ENCODE measurements at places on chromosomes 16 and 17.

GRCh38 chr17:19334331-19334730, 28.2 kb downstream of the B9D1 start:
- no peak for DNase-seq

- no peak for DNase-seq
Measured at GRCh38 chr16:3725276-3725675, 8.0 kb upstream of the TRAP1 start.

GRCh38 chr17:47857551-47858455, 6.8 kb upstream of the SP6 start:
- DNase-seq = no peak

DNA sequence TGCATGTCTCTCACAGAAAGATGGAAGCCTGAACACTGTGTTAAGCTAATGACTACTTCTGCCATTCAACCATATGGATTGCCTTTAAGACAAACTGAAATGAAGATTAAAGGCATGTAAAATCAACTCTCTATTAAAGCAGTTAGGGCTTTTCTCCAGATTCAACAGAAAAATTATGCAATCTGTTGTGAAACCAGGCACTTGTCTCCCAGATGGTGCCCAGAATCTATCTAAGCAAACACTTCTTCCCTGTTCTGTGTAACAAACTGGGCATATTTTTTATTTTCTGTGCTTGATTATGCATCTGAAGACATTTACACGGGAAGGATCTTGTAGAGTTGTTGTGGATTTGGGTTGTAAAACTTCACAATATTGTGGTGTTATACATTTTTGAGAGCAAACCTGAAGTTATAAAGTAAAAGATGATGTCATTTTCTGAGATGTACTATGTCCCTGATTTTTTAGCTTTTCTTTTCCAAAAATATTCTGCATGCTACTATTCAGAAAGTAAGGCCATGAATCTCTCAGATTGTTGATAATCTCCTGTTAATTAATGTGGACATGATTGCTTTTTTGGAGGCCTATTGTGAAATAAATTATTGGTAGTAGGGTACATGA, 1550.3 kb downstream of the CDH8 start:
- DNase-seq = no peak

DNA sequence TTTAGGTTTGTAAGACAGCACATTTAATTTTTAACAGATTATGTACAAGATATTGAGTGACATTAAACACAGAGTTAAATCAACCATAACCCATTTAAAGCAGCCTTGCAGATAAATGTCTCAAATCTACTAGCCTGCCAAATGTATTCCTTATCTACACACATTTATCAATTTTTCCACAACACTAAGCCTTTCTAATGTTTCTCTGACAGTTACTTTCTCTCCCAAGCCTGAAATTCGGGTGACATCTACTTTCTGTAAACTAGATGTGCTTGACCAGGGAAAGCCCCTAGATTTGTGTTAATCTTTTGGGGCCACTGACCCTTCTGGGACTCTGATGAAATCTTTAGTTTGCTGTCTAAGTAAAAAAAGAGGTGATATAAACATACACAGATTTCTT, 69.0 kb downstream of the CDH13 start:
- DNase-seq = no peak

DNA sequence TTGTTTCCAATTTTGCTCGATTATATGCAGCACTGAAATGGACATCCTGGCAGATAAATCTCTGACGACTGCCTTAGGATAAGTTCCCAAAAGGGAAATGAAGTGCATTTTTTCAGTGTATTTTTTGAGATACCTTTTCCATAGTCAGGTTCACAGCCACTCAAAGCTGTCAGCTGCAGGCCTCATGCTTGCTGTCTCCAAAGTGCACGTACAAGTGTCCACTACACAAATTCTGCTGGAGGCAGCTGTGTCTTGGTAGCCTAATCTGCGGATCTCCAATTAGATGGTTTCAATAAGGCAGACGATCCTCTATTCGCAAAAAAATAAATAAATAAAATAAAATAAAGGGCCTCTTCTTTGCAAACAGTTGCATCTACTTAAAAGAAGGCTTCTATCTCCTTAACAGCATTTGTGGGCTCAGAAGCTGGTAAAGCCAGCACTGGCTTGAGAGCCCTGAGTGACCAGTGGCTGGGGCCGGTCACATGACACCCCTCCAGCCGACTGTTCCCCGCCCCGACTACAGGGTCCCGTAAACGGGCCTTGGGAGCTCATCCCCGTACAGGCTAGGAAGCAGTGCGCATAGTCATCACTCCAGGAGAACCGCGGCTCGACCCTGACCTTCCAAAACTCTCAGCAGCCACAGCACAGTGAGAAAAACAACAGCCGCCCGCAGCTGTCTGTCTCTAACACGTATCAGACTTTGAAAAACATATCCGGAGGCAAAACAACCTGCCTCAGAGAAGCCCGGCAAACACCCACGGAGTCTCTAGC, 18.8 kb downstream of the RPH3AL start:
- DNase-seq = peak; percentile 77

- peak; percentile 83 for DNase-seq
Measured at GRCh38 chr16:87931504-87931903, 4.8 kb downstream of the CA5A start.

DNA sequence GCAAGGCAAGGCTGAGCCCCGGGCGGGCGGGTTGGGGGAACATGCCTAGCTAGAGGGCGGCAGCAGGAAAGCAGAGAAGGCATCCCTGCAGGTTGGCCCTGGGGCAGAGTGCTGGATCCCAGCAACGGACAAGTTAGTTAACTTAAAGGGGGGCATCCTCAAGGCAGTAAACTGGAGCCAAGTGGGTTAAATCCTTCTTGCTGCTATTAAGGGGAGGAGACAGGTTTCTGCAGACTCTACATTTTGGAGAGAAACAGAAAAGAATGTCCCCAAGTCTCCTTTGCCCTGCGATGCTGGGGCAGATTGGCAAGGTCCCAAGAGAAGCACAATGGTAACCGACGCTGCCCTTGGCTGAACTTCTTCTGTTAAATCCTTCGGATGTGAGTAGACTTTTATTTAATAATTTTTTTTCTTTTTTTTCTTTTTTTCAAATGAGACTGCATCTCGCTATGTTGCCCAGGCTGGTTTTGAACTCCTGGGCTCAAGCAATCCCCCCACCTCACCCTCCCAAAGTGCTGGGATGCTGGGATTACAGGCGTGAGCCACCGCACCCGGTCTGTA, 14.0 kb downstream of the ATP5PD start:
- DNase-seq = no peak

DNA sequence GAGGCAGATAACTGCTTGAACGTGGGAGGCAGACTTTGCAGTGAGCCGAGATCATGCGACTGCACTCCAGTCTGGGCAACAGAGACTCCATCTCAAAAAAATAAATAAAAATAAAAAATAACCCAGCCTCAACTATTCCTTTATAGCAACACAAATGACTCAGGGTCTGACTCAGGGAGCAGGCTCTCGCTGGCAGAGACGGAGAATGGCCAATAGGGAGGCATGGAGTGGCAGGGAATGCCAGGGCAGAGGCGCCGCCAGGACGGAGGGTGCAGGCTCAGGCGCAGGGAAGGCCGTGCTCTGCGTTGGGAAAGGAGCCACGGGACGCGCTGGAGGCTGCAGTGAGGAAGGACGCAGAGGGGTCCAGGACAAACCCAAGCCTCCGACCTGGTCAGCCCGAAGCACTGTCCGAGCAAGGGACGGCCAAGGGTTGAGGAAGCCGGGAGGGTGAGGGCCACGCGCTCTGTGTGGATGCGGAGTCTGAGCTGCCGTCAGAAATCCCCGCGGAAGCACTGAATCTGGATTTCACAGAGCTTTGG, 40.3 kb downstream of the PKD1 start:
- DNase-seq = no peak

- DNase-seq = no peak
Measured at GRCh38 chr16:86210403-86211193, 299.7 kb upstream of the FOXF1 start.

- DNase-seq = no peak
Measured at GRCh38 chr17:60127068-60128064, 22.4 kb upstream of the CA4 start.

DNA sequence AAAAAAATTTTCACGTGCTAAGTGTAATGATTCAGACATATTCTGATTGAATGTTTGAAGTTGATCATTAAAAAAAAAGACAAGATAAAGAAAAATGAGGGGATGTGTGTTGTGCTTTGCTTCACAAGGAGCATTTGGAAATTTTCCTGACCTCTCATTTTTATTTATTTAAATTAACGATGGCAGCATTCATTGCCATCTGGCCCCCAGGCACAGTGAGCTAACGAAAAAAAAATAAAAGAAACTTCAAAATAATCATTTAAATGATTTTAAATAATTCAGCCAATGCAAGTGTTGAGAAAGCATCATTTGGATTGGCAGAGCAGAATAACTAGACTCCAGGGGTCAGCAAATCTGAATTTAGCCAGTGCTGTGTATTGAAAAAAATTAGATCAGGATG, 1037.2 kb downstream of the CDH11 start:
- no peak for DNase-seq

DNA sequence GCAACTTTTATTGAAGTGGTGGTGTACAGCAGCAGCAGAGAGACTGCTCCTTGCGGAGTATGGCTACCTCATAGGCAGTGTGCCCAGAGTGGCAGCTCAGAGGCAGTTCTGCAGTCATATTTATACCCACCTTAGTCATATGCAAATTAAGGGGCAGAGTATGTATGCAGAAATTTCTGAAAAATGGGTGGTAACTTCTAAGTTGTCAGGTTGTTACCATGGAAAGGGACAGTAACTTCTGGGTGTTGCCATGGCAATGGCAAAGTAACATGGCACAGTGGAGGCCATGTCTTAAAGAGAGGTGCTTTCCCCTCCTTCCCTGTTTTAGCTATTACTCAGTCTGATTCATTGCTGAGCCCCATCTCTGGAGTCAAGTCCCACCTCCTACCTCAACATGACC, 53.4 kb downstream of the MEOX1 start:
- DNase-seq = no peak

DNA sequence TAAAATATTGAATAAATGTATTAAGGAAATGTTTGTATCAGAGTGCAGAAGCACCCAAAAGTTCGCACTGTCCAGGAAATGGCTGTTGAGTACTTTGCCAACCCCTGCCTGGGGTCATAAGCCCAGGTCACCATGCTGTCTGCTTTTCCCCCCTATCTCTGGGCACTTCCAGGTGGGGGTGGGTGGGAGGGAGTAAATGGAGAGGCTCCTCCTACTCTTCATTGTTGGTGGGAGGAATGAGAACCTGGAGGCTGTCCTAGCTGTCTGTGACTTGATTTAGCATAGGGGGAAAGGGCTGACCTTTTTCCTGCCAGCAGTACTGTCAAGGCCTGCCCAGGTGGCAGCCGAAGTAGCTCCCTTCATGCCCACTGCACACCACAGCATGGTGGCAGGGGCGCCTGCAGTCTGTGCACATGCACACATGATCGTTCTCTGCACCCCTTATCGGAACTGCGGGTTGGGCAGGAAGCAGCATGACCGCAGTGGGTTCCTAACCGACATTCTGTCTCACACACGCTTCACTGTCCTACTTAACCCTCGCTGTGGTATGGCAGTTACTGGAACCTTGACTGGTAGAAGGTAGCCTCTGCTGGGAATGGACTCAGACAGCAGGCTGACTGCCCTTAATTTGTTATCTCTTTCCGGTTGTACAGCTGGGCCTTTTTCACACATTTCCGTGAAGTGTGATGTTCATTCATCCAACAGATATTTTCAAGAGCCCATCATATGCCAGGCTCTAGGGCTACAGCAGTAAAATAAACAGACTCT, 41.5 kb downstream of the LDHD start:
- DNase-seq = no peak
